Endodermal cell (in vitro differentiated cells): ENCODE measurements at places on chromosomes 2 and 18.

DNA sequence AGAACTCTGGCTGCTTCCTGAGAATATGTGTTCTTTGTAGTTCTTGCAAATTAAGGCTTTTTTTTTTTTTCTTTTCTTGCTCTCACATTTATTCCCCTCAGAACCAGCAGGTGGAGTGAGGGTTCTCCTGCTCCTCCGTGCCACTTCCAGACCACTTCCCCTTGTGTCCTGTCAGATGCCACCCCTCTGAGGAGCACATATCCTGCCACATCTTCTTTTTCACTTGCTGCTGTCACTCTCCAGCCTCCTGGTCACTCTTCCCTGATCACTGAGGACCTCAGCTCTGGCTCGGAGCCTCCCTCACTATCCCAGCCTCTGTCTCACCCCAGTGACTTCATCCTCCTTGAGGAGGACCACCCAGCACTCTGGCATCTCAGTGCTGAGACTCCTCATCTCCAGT, 100.5 kb downstream of the TACR1 start:
- DNase-seq = peak; percentile 69

DNA sequence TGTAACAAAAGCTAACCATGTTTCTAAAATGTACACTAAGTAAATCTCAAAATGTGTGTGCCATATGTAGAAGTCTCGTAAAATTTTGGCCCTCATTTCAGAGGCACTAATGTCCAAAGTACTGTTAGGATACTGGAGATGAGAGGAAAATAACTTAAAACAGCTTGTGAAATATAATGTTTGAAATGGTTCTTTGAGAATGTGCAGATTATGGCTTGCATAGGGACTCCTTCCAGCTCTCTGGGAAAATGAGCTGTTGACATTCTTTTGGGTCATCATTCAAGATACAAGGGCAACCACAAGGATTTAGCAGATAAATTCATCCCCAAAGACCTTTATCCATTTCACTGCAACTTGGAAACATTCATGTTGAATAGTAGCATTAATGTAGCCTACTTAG, 38.1 kb upstream of the OTX1 start:
- no peak for DNase-seq

- DNase-seq = no peak
Observed at GRCh38 chr2:138125306-138126288, 161.3 kb downstream of the HNMT start.

GRCh38 chr2:47221039-47221438, 65.9 kb upstream of the STPG4 start:
- DNase-seq = no peak

- no peak for DNase-seq
Observed at GRCh38 chr2:122856696-122857095, 1101.2 kb downstream of the TSN start.
